ENCODE measurements at places on chromosomes 3 and 15.
A peak's percentile ranks its signal among the peaks of the same experiment; 100 is the strongest.

- no peak for DNase-seq
These were observed 44.5 kb downstream of the ST6GAL1 start for GRCh38 chr3:186974824-186975313.

- DNase-seq: no peak
These were observed 59.8 kb downstream of the BOC start for GRCh38 chr3:113271189-113271588.

DNA sequence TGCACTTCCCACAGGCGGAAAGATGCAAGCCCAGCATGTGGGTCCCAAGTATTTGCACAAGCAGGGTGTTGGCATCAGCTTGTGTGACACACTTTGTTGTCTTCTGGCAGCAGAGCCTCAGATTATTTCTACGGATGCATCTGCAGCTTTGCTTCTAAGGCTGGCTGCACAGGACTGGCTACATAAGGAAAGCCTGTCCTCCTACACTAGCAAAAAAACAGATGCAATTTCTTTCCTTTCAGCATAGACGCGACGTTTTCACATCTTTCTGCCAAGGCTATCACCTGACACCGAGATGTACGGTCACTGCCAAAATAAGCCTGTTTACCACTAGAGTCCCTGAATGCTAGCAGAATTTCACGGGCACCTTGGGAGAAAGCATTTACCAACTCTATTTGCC, 13.5 kb downstream of the MRPS11 start:
- peak; percentile 41 for DNase-seq

DNA sequence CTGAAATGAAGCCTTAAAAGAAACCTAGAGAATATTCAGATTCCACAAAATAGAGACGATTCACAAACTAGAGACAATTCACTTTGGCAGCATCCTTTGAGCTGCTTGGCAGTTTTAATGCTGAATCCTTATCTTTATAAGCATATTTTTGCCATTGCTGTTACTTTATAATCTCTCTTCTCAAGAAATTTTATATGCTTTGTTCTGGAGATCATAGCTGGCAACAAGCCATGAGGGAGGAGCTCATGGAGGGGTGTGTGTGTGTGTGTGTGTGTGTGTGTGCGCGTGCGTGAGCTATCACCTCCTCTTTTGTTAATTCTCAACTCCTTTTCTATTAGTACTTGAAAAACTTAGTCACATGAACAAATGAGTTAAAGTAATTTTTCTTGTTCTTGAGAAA, 495.0 kb upstream of the RGMA start:
- DNase-seq: no peak

- no peak for DNase-seq
These were observed 12.0 kb upstream of the COL8A1 start for GRCh38 chr3:99626417-99626788.

- DNase-seq: peak; percentile 24
These were observed 27.5 kb downstream of the POLG start for GRCh38 chr15:89307046-89307587.

DNA sequence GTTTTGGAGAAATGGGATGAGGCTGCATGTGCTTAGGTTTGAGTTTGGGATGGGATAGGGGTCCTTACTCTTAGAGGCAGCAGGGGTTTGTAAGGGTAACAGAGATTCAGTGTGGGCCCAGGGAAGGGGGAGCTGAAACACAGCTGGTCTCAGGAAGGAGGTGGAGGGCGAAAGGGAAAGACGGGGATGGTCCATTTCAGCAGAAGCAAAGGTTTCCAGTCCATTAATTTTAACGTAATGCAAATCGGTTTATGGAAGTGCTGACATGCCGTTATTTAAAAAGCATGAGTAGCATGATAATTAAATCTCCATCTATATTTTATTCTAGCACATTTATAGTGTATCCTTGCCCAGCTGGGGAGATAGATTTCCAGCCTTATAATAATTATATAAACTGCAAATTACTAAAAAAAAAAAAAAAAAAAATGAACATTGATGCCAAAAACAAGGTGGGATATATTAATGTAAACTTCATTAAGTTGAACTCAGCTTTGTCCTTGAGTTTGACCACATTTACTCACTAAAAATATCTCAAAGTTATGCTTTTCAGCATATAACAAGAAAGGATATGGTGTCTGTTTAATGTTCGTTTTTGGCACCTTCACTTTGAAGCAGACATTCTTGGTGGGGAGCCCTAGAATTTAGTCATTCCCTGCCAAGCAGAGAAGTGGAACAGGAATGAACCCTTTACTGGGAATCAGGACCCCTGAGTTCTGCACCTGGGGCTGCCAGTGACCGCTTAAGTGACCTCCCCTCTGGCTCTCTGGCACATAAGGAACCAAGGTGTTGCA, 234.7 kb downstream of the THSD4 start:
- DNase-seq: no peak

GRCh38 chr3:160159806-160160205, 65.4 kb upstream of the C3orf80 start:
- peak; percentile 4 for DNase-seq

DNA sequence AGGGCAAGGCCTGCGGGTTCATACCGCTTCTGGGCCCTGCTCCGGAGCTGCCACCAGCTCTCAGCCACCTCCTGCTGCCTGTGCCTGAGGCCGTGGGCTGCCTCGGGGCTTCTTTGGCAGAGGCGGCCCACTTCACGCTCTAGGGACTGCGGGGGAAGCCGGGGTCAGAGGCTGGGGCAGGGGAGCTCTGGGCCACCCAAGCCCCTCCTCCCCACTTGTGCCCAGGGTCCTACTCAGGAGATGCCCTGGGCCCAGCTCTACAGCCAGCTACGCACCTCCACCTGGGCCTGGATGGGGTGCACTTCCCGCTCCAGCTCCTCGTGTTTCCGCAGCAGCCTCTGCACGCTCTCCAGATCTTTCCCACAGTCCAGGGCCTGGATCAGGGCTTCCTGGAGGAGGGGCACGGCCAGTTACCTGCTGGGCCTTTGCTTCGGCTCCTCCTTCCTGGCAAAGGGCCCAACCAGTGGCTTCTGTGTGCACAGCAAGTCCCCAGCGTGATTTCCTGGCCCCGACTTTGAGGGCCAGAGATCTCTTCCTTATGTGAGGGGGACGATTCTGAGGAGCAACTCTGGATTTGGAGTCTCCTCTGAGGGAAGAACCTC, 24.0 kb downstream of the PLA2G4B start:
- DNase-seq: no peak

GRCh38 chr15:45203182-45203581, 15.4 kb upstream of the SHF start:
- no peak for DNase-seq

DNA sequence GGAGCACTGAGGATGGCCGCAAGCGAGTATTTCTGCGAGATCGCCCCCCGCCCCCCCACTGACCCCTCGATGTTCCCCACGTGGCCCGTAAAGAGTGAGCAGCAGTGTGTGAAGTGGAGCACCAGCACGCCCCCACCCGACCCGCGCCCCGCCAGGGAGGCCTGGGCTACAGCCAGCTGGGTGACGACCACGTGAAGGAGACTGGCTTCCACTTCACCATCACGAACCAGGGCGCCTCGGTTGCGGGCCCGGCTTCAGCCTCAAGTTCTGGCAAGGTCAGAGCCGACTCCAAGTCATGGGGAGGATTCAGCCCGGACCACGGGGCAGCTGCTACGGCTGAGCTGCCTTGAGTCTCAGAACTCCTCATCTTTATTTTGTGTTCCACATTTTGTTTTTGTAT, 2.4 kb upstream of the RNU5B-1 start:
- no peak for DNase-seq

- peak; percentile 91 for DNase-seq
These were observed 256.5 kb downstream of the THRB start for GRCh38 chr3:24237971-24238706.

DNA sequence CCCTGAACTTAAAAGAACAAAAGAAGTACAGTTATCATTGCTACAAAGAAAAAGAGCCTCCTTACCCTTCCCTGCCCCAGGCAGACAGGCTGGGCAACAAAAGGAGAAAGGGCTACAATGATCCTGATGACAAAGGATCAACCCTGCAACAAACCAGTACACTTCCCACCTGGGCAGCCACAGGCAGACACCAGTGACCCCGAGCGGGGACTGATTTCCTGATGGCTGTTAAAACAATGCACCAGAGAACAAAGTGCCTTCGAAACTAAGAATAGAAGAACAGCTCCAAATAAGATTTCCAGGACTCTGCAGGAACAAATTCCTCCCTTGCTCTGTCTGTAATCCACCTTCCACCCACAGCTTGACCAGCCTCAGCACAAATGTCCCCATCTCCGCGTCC, 106.3 kb upstream of the ARHGEF3 start:
- DNase-seq: no peak

DNA sequence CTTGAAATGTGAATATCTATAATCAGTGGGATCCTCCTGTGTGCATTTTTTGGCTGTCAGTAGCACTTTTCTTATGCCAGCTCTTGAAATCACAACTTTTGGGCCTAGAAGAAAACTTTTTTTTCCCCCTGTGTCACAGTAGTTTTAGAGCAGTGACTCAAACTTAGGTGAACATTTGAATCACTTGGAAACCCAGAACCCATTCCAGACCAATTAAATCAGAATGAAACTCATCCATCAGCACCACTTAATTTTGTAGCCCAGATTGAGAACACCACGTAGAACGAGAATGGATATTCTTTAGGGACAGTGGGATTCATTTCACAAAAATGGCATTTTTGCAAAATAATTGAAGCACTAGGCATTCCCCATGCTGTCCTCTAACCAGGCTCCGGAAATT, 224.8 kb upstream of the NANOGP8 start:
- no peak for DNase-seq

- DNase-seq: no peak
These were observed at the start of gene TMEM40 for GRCh38 chr3:12759097-12759679. TMEM40 (minus strand) TSS chr3:12759259; CDS start chr3:12749832, 9,427 bp downstream.

DNA sequence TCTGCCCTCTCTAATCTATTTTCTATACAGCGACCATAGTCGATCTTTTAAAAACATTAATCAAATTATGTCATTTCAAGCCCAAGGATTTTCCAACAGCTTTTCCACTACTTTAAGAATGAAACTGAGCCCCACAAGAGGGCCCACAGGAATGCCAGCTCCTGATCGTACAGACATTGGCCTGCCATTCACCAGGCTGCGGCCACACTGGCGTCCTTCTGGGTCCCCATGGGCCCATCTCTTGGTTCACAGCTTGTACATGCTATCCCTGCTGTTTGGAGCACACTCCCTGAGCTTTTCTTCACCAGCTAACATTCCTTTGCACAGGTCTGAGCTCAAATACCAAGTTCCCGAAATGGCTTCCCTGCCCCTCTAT, 149.6 kb downstream of the MYLK start:
- no peak for DNase-seq

- DNase-seq: no peak
These were observed 39.4 kb downstream of the ARPP21 start for GRCh38 chr3:35678643-35679161.

GRCh38 chr3:129845956-129846355, 47.6 kb downstream of the TMCC1 start:
- DNase-seq: no peak

DNA sequence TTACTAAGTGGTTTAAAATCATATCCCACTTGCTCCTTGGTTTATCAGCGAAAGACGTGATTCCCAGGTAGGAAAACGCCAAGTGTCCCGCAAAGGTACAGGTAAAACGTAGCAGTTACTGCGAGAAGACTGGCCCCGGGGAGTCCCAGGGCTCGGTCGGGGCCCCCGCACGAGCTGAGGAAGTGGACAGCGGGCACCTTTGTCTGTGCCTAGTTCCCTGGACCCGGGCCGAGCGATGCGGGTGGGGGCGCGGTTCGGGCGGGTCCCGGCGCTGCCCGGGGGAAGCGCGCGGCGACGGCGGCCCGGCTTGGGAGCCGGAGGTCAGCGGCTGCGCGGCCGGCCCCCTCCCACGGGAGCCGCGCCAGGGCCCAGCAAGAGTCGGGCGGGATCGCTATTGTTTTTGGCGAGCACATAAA, 864 bp upstream of the NEO1 start:
- peak; percentile 49 for DNase-seq

GRCh38 chr3:9881441-9881840, 1.4 kb upstream of the CIDEC start:
- no peak for DNase-seq

DNA sequence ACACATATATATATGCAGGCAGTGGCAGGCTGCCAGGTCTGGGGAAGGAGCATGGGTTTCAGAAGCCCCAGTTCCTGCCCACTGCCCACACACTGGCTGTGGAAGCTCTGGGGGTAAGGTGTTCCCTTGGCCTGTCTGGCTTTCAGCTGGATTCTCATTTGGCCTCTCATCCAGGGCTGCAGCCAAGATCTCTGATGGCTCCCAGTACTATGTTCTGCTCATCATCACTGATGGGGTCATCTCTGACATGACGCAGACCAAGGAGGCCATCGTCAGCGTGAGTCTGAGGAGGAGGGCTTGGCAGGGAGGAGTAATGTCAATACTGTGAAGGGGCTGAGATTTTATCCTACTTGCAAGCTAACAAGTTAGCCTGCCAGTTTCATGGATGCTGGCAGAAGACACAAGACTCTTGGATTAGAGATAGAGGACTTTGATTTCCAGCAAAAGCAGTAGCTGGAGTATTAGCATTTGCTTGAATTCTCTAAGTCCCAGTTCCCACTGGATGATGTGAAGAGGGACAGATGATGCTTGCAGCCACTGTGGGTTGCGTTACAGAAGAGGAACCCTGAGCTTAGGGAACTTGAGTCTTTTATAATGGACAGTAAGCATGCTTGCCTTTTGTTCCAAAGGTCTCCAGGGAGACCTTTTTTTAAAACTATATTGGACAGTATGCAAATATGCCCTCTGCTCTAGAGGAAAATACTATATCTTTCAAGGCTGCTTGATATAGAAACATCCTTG, 5.6 kb upstream of the BRPF1 start:
- DNase-seq: no peak

DNA sequence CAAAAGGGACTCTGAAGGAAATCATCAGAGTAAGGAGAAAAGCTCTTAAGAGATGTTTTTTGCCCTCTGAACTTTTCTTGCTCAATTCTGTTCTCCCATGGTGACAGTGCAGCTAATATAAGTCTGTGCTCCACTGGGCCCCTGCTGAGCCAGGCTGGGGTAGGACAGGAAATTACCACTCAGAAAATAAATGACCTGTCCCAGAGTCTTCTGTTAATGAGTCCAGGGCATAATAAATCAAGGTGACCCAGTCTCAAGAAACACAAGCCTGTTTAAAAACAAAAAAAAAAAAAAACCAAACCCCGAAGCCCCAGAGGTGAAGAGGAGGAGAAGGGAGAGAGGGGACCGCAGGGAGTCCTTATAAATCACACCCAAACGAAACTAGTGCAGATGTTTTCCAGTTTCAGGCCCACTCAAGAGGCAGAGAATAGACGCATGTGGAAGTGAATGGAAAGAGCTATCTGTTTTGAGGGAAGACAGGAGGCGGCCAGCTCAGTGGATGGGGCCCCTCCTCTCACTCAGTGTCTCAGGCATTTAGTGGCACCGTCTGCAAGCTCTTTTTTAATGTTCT, 59.8 kb upstream of the BOC start:
- DNase-seq: peak; percentile 36

DNA sequence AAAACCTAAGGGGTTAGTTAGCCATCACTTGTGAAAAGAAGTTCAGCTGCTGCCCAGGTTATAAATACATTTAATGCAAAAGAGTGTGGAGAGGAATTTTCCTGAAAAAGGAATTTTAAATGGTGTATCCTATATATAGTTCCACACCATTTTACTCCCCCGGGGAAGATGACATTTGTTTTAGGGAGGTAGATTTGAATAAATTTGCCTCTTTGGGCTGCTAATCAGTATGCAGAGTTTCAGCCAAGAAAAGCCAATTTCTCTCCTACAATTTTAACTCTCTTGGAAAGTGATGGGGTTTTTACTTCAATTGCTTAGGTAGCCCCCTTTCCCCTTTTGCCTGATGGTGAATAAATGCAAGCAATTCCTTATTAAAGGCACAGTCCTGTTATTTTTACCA, 161.2 kb downstream of the OTOL1 start:
- no peak for DNase-seq

GRCh38 chr3:115862849-115863248, 239.5 kb downstream of the GAP43 start:
- DNase-seq: no peak

All from pons (tissue), 1 donor.